ENCODE measurements at places on chromosomes 12 and 14.

DNA sequence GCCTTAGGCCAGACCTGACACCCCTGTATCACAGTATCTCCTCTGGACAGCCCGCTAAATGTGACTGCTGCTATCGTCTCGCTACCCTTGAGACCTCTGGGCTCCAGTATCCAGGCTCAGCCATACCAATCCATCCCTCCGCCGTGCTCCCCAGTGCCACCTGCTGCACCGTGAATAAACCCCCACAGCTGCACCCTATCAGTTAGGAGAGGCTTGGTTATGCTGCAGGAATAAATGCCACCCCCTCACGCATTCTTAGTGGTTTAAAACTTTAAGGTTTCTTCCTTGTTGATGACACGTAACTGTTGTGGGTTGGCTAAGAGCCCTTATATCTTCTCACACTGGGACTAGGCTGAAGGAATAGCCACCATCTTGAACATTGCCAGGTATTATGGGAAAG lies 12.1 kb downstream of the CCDC63 start:
- no peak for DNase-seq

GRCh38 chr14:65286443-65286842 lies 126.1 kb upstream of the FUT8 start:
- no peak for DNase-seq

DNA sequence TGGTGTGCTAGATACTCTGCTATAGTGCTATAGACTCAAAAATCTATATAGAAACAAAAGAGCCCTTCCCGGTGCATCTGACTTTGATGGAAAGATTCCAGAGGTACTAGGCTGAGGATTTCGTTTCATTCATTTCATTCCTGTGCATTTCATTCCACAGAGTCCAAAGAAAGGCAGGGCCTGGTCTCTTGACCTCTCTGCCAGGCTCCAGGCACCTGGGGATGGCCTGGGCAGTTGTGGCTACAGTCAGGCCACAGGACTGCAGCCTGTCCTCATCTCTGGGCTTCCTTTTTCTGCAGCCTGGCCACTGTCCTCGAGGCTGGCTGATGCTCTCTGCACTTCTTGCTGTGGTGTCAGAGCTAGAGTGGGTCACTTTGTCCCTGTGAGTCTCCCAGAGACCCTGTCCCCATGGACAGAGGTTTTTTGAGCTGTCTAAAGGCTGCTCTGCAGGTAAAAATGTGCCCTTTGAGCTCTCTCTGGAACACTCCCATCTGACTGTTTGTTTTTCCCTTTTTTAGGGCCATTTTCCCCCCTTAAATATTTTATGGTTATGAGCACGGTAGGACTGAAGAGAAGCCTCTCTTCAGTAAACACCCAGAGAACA lies 3.2 kb upstream of the VDR start:
- DNase-seq, result no peak

DNA sequence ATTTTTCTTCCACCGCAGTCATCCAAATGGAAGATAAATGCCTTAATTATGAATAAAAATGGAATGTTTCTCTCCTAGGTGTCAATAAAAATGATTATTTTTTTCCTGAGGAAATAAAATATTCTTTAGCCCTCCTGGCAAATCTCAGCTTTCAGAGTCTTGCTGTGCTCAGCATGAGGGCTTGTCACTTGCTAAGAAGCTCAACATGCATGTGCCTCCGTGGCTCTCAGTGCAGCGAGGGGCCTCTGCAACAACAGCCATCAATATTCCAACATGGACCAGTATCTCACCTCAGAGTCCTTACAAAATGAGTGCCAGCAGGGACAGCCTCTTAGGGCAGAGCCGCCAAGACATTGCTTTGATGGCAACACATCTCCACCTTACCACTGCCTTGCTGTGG lies 159.5 kb upstream of the TMPO start:
- no peak for DNase-seq

- DNase-seq, result no peak
These were observed 267.3 kb upstream of the PDE3A start for GRCh38 chr12:20101046-20101445.

GRCh38 chr12:123726962-123727361 lies 14.8 kb downstream of the ATP6V0A2 start:
- no peak for DNase-seq

- DNase-seq, result no peak
These were observed 146.1 kb downstream of the METTL25 start for GRCh38 chr12:82504409-82504808.

DNA sequence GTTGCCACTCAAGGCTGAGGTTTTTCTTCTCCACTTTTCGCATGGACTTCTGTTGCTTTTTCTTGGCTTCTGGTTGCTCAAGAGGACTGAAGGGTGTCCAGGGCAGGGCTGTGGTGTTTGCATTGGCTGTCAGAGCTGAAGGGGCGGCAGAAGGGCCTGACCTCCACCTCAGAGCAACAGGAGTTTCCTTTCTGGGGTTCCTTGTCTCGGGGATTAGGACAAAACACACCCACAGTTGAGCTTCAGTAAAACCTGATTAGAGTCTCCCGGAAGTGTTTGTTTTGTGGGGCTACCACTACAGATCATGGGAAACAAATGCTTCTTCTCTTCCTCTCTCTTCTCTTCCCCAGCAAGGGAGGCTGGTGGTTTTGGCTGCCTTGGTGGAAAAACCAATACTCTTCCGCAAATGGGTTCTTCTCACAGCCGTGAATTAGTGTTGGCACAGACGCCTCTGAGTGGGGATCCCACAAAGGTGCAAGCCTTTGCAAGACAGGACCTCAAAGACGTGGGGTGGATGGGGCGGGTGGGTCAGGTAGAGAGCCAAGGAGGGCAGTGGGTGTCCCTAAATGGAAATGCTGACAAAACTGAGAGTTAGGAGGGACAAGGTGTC lies 317.7 kb upstream of the TBX3 start:
- no peak for DNase-seq

DNA sequence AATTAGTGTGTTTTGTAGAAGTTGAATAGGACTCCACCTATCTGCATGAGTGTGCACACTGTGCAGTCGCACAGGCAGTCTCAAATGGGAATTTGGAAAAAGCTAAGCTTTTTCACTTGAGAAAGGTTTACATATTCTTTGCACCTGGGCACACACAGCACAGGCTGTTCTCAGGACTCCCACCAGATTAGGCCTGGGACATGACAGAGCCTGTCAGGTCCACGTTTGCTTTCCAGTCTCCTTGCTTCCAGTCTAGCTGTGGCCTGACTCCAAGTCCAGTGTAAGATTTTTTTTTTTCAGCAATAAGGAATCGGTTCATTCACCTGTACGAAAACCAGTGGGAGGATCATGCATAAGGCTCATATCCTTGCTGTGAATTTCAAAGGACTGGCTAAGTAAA lies 181.3 kb downstream of the ZFP36L1 start:
- no peak for DNase-seq

DNA sequence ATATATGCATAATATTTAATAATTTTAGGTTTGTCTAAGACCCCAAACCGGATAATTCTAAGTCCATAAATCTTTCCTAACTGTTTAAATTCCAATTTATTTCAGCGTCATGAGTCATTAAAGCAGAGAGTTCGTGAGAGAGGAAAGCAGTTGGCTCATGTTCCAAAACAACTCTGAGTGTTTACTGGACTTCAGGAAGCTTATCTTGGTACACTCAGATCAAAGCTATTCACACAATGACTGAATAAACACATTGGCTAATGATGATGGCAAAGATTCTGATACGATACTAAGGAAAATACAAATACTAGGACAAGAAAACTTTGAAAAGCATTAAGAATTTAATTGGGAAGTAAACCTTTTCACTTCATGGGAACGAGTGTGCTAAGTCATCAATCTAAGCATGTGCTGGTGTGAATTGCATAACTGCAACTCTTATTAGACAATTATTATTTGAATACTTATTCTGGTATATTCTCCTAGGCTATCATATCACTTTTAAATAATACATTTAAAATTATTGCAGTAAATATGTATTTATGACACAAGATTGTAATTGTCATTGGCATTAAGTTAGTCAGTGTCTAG lies 34.8 kb upstream of the CLEC14A start:
- DNase-seq, result no peak

DNA sequence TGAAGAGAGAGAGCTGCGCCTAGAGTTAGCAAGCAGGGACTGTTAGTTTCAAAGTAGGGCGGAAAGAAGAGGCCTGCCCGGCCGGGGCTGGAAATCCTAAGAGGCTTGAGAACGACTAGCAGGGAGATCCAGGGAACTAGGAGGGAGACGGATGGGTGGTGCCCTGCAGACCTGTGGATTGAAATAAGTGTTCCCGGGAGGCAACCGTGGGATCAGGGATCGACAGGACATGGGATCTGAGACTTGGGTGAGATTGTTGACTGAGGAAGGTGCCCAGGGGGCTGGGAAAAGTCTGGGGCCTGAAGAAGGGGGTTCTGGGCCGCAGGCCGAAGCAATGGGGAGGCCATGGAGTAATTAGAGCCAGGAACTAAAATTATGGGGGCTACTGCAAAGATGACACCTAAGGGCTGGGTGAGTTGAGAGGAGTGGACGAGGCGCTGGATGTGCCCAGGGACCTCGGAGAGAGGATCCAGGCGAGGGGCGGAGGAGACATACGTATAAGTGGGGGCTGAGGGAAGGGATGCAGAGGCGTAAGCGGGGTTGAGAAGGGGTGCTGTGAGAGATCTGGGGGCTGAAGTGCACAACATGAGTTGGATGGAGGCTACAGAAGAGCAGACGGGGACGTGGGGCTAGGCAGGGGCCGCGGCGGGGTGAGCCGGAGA lies 635 bp downstream of the LTA4H start:
- DNase-seq, result no peak

DNA sequence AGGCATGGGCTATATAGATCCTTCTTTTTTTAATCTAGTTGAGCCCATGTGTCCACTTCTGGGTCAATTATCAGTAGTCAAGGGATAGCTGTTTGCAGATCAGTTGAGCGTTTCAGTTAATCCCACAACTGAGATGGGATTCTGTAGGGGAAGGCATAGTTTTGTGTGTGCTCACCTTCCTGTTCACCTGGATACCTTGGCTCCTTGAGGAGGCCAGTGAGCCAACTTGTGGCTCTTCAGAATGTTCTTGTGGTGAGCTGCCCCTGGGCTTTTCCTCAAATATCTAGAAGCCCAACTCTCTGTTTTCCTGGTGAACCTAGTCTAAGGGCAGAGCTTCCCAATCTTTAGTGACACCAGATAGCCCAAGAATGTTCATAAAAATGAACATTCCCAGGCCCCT lies 302.9 kb upstream of the TBX3 start:
- no peak for DNase-seq

DNA sequence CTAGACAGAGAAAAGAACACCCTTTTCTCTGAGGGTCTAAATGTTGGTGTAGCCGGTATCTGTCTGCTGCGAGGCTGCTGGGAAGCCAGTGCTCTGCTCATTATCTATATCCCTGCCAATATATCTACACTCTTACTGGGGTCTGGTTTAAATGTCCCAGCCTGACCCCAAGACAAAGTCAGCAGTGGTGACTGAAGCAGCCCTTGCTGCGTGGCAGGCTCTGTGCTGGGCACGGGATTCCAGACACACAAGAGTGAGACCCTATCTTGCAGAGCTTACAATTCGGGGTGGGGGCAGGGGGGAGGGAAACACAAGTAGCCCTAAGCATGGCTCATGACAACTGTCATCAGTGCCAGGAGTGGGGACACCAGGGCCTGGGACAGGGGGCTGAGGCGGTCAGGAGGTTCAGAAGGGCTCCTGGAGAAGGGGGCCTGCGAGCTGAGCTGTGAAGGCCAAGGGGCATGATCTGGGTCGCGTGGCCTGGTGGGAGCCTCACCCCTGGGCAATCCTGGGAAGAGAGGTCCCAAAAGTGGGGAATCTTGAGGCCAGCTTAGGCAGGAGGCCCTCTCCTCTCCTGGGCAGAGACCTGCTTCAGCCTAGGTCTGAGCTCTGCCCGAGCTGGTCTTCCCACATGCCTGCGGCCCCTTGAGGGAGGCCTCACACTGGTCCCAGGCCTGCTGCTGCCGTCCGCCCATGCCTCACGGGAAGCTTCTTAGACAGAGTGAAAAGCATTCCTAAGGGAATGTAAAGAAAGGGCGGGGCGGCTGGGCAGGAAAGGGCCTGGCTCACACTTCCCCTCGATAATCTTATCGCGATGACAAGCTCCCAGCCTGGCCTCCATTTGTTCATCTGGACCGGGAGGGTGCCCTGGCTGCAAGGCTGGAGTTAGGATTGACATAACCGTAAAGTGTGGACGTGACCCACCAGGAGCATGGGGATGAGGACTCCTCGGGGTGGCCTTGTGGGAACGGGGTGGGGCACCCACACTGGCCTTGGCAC lies 7.3 kb upstream of the RCOR1 start:
- no peak for DNase-seq

GRCh38 chr12:86675197-86675596 lies 419.0 kb upstream of the MGAT4C start:
- DNase-seq, result no peak

DNA sequence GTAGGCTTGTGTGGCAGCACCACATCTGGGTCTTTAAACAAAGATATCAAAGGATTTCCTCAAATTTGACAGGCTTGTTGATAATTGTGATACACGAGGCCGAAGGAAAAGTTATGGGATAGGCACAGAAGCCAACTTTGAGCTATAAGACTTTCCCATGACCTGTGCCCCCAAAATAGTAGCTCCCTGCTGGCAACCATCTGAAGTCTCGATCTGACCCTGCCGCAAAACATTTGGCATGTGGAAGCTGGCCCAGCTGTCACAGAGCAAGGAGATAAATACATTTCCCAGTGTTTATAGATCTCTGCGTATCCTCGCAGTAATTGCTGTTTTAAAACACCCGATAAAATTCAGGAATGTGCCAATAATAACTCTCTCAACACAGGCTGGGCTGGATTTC lies 26.4 kb upstream of the RGS6 start:
- DNase-seq, result no peak

DNA sequence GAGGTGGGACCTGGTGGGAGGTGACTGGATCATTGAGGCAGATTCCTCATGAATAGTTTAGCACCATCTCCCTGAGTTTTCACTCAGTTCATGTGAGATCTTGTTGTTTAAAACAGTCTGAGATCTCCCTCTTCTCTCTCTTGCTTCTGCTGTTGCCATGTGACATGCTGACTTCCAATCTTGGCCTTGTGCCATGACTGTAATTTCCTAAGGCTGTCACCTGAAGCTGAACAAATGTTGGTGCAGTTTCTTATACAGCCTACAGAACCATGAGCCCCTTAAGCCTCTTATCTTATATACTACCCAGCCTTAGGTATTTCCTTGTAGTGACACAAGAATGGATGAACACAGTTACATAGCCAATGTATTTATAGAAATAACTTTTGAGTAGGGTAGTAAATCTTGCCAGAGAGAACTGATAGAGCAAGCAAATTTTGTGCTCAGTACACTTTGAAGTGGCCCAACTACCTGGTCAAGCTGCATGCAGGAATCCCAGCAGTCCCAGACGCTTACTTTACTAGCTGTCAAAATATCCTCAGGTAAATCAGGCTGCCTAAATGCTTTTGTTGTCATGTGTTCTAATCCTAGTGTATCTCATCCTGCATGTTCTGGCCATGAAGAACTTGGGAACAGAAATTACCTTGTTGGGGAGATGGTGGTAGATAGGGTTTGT lies 445.6 kb upstream of the MIS18BP1 start:
- DNase-seq, result no peak

DNA sequence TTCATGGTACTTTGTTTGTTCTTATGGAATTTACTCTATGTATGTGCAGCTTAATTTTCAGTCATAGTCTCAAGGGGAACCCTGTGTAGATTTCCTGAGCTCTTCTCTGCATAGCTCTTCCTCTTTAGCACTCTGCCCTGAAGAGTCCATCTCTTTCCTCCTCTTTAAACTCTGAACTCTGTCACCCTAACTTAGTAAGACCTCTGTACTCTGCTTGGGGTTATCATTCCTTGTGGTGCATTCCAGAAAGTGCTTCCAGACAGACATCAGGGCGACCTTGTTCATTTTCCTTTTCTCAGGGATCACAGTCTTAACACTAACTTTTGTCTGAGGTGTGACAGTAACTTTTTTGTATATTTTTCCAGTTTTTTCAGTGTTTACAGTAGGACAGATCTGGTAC lies 179.3 kb downstream of the RAD51B start:
- no peak for DNase-seq
